ENCODE measurements at places on chromosomes 2 and 18. TPM values are rescaled to one million over a fixed set of nuclear protein-coding genes. Genes with fewer than 3 reads are reported as not detected.

COL6A3 gene
- 3.4 TPM for total RNA-seq

GLB1L gene
- total RNA-seq = 3.7 TPM

DNA sequence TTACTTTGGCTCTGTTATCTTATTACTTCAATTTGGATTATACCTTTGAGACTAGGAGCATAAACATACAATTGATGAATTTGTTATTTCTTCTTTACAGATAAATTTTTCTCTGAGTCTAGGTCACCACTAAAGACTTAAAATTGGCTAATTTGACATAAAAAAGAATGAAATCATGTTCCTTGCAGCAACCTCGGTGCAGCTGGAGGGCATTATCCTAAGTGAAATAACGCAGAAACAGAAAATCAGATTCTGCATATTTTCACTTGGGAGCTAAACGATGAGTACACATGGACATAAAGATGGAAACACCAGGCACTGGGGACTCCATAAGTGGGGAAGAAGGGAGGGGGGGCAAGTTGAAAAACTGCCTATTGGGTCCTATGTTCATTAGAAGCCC is 172.8 kb upstream of the SESTD1 start:
- H3K27ac ChIP-seq = no peak overlapping the region
- no peak for DNase-seq
- H3K27me3 ChIP-seq = no peaks in the 10 kb centered on the region
- no peaks in the 10 kb centered on the region for H3K4me1 ChIP-seq

DNA sequence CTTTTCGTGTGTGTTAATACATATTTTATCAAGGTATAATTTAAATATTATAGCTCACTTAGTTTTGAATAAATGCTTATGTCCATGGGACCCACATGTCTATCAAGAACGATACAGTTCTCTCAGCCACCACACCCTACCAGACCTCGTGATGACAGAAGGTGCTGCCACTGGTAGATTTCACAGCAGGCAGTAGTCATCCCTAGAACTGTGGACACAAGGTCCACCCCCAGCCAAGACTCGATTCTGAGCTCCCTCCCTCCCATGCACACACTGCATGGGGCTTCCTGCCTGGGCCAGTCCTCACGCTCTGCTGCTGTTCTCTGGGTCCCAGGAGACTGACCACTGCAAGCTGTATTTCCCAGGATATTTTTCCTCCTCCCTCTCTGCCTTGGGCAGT is 26.5 kb upstream of the CREB1 start:
- no peak overlapping the region for H3K4me3 ChIP-seq
- H3K36me3 ChIP-seq = no peaks in the 10 kb centered on the region
- H3K4me1 ChIP-seq = peaks cover 10% of the 10 kb centered on the region
- no peaks in the 10 kb centered on the region for H3K27me3 ChIP-seq
- H3K27ac ChIP-seq = no peak overlapping the region

GRCh38 chr2:228913176-228913575 is 357.9 kb downstream of the PID1 start:
- H3K4me1 ChIP-seq = no peaks in the 10 kb centered on the region
- no peaks in the 10 kb centered on the region for H3K36me3 ChIP-seq
- no peaks in the 10 kb centered on the region for H3K27me3 ChIP-seq

FBXO48 gene
- 1.1 TPM for total RNA-seq

REG1B gene
- total RNA-seq = not detected

- no peak for DNase-seq
- H3K4me1 ChIP-seq = no peaks in the 10 kb centered on the region
- no peaks in the 10 kb centered on the region for H3K27me3 ChIP-seq
These were observed 264.0 kb downstream of the CNTNAP5 start for GRCh38 chr2:124289060-124289459.

SLC35F6 gene
- total RNA-seq = 11.6 TPM

IMMT gene
- total RNA-seq = 105 TPM

ANO7 gene
- 6.9 TPM for total RNA-seq

GALNT5 gene
- 0.06 TPM for total RNA-seq

- no peaks in the 10 kb centered on the region for H3K4me1 ChIP-seq
- no peak overlapping the region for H3K4me3 ChIP-seq
- no peaks in the 10 kb centered on the region for H3K36me3 ChIP-seq
- H3K27me3 ChIP-seq = no peaks in the 10 kb centered on the region
These were observed 71.1 kb downstream of the ANKRD44 start for GRCh38 chr2:197239434-197239833.

DNA sequence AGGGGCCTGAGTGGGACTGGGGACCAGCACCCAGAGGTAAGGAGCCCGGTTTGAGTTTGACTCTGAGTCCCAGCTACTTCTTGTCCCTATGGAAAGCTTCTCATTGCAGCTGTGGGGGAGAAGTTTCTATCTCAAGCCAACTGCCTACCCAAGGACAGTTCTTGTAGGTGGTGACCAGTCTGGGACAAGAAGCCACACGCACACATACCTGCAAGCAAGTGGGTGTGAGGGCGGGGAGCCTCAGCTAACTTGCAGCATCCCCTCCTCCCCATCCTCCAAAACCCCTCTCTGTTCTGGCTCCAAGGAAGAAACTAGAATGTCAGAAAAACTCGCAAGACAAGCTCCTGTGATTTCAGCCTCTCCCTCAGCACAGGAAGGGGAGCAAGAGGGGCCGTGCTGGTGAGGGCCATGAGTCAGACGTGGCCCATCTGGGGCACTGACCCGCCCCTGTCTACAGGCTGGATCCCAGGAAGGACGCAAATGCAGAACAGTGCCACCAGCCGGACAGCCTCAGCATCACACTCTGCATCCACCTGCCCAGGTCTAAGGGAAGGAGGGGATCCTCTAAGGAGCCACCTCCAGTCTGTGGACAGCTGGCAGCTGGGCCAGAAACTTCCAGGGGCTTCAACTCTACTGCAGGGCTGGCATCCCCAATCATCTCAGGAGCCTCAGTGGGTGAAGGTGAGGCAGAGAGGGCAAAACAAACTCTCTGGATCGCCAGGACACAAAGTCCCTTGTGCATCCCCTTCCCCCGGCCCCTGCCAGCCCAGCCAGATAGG is 103.4 kb downstream of the TNS1 start:
- H3K36me3 ChIP-seq = no peaks in the 10 kb centered on the region

DNA sequence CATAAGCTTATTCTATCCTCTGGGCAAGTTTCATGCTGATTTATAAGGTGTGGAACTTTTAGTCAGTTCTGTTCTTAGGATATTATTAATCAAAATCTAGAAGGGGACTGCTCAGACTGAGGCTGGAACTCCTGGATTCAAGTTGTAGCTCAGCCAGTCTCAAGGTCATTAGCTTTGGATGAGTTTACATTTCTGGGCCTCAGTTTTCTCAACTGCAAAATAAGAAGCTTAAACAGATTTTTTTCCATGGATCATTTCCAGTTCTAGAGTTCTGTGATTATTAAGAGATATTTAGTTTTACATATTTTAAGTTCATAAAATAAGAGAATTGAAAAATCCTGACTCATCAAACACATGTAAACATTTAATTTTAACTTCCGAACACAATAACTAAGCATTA is 442.5 kb upstream of the PKDCC start:
- H3K4me3 ChIP-seq = no peak overlapping the region
- no peaks in the 10 kb centered on the region for H3K36me3 ChIP-seq
- no peak overlapping the region for H3K27ac ChIP-seq
- DNase-seq = no peak
- H3K4me1 ChIP-seq = no peaks in the 10 kb centered on the region

AMER3 gene
- total RNA-seq = 0.19 TPM

- no peak overlapping the region for H3K4me3 ChIP-seq
- H3K27ac ChIP-seq = no peak overlapping the region
- H3K36me3 ChIP-seq = no peaks in the 10 kb centered on the region
- DNase-seq = no peak
These were observed 2.7 kb upstream of the DCC start for GRCh38 chr18:52337276-52337675.

GRCh38 chr2:202627042-202627441 is 7.7 kb upstream of the FAM117B start:
- no peak overlapping the region for H3K27ac ChIP-seq
- no peak for DNase-seq
- no peak overlapping the region for H3K4me3 ChIP-seq
- H3K36me3 ChIP-seq = no peaks in the 10 kb centered on the region
- no peaks in the 10 kb centered on the region for H3K4me1 ChIP-seq

DNA sequence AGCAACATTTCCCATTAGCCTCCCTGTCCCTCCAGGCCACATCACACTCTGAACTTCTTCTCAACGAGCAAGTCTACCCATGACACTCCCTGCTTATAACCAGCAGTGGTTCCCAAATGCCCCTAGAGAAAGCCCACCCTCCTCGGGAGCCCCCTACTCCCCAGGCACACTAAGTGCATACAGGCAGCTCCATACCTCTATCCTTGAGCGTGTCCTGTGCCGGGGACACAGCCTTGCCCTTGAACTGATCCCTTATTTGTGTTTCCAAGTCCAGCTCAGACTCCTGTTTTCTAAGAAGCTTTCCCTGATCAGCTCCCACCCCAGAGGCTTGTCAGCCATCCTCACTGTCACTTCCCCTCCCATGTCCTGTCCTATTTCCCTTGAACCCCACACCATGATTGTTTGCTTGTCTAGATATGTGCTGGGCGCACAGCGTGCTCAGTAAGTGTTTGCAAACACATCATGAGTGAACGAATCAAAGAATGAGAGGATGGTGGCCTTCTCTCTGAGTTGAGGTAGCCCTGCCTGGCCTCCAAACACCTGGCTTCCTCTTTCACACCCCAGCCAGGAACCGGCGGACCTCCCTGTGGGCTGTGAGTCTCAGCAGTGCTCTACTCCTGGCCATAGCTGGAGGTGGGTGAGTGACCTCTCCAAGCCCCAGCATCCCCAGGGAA is 2.1 kb downstream of the TEX51 start:
- no peak for DNase-seq
- H3K27me3 ChIP-seq = no peaks in the 10 kb centered on the region
- no peak overlapping the region for H3K4me3 ChIP-seq
- H3K36me3 ChIP-seq = no peaks in the 10 kb centered on the region

DNA sequence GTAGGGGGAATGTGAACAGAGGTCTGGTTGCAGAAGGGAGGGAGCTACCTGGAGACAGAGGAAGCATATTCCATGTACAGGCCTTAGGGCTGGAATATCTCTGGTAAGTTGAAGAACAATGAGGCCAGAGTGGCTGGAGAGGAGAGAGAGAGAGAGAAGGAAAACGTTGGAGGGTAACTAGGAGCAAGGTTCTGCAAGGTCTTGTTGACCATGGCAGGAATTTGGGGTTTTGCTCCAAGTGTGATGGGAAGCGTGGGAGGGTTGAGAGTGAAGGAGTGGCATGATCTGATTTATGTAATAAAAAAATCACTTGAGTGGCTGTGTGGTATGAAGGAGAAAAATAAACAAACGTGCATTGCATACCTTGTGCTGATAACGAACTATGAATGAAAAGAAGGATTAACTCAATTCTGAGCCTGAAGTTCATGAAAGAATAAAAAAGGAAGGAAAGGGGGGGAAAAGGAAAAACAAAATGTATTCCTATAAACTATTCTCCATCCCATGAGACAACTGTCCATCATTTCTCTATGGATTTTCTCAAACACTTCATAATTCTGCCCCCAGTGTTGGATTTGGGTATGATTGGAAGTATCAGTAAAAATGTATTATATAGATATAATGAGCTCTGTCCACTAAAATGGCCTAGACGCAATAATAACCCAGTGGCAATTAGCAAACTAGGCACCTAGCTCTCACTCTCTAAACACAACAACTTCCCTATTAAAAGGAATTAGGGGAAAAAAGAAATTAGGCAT is 59.7 kb upstream of the PMAIP1 start:
- H3K27me3 ChIP-seq = no peaks in the 10 kb centered on the region
- DNase-seq = no peak
- no peaks in the 10 kb centered on the region for H3K36me3 ChIP-seq
- H3K27ac ChIP-seq = no peak overlapping the region
- no peak overlapping the region for H3K4me3 ChIP-seq
- no peaks in the 10 kb centered on the region for H3K4me1 ChIP-seq

GRCh38 chr2:59930430-59930829 is 623.0 kb downstream of the BCL11A start:
- H3K36me3 ChIP-seq = no peaks in the 10 kb centered on the region
- H3K4me1 ChIP-seq = no peaks in the 10 kb centered on the region
- no peak overlapping the region for H3K27ac ChIP-seq
- no peaks in the 10 kb centered on the region for H3K27me3 ChIP-seq

DNA sequence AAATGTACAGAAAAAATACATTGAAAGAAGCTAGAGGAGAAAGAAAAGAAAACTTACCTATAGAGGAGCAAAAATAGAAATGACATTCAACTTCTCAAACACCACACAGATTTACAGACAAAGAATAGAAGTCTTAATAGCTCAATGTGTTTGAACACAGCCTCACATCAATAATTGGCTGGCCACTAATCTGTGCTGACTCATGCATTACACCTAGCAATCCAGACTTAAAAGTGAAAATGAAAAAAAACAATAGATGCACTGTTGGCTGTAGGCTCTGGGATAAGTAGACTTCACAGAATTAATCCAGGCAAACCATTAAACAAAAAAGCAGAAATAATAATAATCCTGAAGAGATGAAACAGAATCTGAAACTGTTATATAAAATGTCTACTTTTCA is 961.3 kb upstream of the CELF4 start:
- no peak overlapping the region for H3K4me3 ChIP-seq
- H3K27ac ChIP-seq = no peak overlapping the region
- no peaks in the 10 kb centered on the region for H3K4me1 ChIP-seq
- H3K27me3 ChIP-seq = no peaks in the 10 kb centered on the region

DNA sequence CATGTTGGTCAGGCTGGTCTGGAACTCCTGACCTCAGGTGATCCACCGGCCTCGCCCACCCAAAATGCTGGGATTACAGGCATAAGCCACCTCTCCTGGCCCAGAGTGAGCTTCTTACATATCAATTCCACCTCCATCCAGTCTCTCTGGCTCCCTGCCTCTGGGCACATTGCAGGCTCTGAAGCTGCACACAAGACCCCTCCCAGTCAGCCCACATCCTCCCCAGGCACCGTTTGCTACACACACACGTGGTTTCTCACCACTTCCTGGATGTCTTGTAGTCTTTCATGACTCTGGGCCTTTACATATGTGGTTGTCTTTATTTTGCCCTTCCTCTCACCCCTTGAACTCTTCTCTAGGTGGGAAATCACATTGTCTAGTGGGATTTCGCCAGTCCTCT is 64.0 kb upstream of the CABLES1 start:
- no peak overlapping the region for H3K4me3 ChIP-seq
- no peaks in the 10 kb centered on the region for H3K27me3 ChIP-seq
- no peak overlapping the region for H3K27ac ChIP-seq

- H3K27ac ChIP-seq = no peak overlapping the region
- H3K36me3 ChIP-seq = no peaks in the 10 kb centered on the region
- H3K4me1 ChIP-seq = no peaks in the 10 kb centered on the region
- H3K4me3 ChIP-seq = no peak overlapping the region
- no peaks in the 10 kb centered on the region for H3K27me3 ChIP-seq
These were observed 493.2 kb downstream of the ZEB2 start for GRCh38 chr2:144026753-144027152.

GRCh38 chr2:206442833-206443734 is at the start of gene ADAM23:
TSS of gene ADAM23 (plus strand) at chr2:206443532. CDS start at chr2:206443867, 335 bp downstream.
- H3K4me3 ChIP-seq = peak within 1 kb of the TSS; percentile 72
- H3K27me3 ChIP-seq = peaks cover 19% of the 10 kb centered on the region
- no peak within 1 kb of the TSS for H3K27ac ChIP-seq
- peaks cover 7% of the 10 kb centered on the region for H3K4me1 ChIP-seq
- DNase-seq = peak; percentile 84
- no peaks in the 10 kb centered on the region for H3K36me3 ChIP-seq
